ENCODE measurements at places on chromosomes 2 and 18.

DNA sequence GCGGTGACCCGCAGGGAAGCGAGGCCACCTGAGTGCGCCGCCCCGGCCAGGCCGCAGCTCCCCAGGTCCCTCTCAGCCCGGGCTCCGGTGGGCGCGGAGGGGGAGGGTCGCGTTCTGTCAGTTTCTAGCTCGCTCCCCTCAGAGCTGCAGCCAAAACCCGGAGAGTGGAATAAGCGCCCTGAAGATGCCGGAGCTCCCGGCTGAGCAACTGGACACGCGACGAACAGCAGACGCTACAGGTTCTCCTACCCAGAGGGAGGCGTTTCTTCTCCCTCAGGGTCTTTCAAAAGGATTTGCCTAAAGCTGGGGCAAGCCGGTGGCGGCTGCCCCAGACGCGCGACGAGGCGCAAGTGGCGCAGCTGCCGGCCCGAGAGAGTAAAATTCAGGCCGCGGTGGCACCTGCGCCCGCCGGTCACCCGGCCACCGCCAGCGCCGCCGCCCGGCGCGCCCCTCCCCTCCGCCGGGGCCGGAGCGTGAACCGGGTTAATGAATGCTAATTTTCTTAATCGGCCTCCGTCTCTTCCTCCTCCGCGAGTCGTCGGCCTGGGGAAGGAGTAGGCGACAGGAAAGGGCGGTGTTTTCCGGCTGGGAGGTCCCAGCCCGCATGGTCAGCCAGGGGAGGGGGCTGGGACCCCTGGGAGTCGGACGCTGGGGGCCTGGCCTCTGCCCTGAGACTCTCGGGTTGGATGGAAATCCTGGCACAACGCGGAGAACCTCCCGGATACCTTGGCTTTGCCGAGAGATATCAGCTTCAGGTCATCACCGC lies 845 bp upstream of the CDC42EP3 start:
- peak; percentile 69 for DNase-seq

GRCh38 chr2:8752385-8752784 lies 70.5 kb downstream of the ID2 start:
- DNase-seq: no peak

- DNase-seq: no peak
Measured at GRCh38 chr2:6941299-6942046, 24.3 kb downstream of the RNF144A start.

DNA sequence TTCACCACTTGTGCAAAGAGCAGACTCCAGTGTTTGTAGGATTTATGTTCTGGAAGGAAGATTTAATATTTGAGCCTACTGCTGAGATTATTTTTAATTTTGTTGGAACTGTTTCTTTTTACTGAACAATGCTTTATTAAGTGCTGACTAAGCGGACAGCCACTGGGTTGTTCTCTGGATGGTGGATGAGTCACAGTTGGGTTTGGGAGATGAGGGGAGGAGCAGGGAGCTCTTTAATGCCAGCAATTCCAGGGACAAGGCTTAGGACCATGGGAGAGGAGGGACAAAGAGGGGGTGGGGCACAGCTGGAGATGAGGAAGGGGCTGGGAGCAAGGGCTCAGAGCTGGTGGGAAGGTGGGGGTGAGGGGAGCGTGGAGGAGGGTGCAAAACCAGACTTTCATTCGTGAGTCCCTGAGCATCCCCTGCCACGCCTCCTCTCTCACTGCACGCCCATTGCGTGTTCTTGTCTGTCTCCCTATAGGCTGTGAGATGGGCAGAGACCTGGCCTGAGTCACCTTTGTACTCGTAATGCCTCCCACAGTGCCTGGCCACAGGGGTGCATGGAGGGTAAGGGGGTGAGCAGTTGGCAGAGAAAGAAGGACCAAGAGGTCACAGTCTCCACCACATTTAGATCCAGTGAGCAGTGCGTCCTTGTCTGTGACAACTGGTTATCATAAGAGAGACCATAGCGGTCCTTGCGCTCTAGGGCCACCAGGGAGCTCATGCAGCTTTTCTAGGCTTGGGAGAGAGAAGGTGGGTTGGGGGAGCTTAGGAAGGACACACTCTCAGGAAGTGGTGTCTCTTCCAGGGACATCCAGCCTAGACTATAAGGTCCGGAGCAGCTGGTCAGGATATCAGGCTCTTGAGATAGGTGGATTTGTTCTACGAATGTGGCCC lies 18.4 kb downstream of the SLC4A3 start:
- DNase-seq: no peak

DNA sequence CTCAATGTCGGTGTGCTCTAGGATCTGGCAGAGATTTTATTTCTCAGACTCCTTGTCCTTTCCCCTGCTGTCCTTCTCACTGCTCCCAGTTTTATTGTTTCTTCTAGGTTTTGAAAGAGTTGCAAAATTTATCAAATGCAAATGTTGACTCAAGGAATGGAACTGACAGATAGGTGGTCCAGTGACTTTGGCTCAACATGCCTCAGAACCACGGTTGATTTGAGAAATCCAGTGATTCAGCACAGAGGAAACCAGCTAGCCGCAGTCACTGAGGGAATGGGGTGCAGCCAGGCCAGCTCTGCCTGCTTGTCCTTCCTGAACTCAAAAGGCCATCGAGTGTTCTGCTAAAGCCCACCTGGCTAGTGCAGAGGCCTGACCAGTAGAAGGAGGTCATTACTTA lies 125.7 kb upstream of the LYPD6 start:
- DNase-seq: no peak

DNA sequence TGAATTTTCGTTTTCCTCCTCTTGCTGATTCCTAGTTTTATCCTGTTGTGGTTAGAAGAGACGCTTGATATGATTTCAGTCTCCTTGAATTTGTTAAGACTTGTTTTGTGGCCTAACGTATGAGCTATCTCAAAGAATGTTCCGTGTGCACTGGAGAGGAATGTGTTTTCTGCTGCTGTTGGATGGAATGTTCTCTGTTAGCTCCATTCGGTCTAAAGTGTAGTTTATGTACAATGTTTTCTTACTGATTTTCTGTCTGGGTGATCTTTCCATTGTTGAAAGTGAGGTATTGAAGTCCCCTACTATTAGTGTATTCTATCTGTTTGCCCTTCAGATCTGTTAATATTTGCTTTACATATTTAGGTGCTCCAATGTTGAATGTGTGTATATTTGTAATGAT lies 25.9 kb downstream of the COLEC11 start:
- DNase-seq: no peak

DNA sequence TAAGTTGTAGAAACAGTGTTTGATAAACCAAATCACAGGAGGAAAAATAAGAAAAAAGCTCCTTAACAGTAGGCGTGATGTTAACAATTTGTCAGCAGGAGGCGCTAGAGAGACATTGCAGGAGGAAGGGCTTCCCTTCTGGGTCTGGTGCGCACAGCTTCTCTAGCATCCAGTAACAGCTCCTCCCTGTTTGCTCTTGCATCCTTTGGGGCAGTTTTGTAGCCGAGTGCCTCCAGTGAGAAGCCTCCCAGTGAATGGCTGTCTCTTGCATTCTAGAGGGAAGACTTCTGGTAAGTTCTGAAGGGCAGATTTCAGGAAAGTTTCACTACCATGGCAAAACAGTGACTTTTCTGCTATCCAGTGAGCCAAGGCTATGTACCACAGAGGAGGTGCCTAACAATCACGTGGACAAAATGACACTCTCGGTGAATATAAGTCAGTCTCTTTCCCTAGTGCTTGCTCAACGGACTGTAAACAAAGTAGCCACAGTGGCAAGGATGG lies 9.5 kb upstream of the ZNF396 start:
- peak; percentile 85 for DNase-seq

DNA sequence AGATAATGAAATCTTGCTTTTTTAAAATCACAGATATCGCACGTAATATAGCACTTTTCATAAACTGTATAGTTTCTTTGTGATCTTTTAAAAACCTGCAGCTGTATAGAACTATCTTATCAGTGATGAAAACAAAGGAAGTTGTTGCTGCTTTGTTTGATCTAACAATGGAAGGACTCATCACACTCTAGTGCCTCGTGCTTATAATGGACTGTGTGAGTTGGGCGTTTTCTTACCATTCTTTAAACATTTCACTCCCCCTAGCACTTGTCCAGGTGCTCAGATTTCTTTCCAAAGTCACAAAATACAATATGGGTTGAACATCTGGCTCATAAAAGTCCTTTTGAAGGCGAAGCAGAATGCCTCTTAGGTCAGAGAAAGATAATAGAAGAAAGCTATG lies 94.8 kb upstream of the SPATS2L start:
- no peak for DNase-seq

GRCh38 chr18:55627007-55627406 lies 39.0 kb upstream of the TCF4 start:
- no peak for DNase-seq
